ENCODE measurements at places on chromosomes 6 and 20. TPM values are rescaled to one million over a fixed set of nuclear protein-coding genes. Genes with fewer than 3 reads are reported as not detected.

PRPH2 gene
- 0.72 TPM for total RNA-seq

CENPQ gene
- total RNA-seq: 4.3 TPM

DNA sequence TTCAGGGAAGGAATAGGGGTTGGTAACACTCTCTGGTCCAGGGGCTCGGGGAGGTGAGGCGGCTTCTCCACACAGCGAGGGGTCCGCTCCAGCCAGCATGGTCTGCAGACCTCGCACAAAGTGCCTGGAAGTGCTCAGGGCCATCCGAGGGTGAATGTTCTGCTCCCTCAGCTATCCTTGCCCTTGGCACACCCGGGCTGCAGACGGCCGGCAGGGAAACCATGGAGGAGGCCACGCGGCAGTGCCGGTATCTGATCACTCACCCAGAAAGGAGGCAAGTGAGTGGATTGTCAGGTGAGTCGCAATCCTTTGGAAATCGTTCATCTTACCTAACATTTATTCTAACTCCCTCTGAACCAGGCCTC is 62.0 kb downstream of the DLL1 start:
- DNase-seq: no peak

DNA sequence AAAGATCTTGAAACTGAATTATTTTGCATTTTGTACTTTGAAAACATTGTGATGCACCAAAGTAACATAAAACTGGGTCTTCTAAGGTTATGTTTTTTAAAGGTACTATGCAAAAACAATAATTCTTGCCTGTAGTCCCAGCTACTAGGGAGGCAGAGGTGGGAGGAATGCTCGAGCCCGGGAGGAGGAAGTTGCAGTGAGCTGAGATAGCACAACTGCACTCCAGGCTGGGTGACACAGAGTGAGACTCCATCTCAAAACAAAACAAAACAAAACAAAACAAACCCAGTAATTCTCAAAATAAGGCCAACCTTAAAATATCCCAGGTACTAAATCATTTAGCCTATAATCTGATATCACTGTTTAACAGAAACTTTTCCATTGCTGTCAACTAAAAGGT is 269.6 kb downstream of the KHDC1L start:
- DNase-seq: no peak

DACT2 gene
- 3.4 TPM for total RNA-seq

DNA sequence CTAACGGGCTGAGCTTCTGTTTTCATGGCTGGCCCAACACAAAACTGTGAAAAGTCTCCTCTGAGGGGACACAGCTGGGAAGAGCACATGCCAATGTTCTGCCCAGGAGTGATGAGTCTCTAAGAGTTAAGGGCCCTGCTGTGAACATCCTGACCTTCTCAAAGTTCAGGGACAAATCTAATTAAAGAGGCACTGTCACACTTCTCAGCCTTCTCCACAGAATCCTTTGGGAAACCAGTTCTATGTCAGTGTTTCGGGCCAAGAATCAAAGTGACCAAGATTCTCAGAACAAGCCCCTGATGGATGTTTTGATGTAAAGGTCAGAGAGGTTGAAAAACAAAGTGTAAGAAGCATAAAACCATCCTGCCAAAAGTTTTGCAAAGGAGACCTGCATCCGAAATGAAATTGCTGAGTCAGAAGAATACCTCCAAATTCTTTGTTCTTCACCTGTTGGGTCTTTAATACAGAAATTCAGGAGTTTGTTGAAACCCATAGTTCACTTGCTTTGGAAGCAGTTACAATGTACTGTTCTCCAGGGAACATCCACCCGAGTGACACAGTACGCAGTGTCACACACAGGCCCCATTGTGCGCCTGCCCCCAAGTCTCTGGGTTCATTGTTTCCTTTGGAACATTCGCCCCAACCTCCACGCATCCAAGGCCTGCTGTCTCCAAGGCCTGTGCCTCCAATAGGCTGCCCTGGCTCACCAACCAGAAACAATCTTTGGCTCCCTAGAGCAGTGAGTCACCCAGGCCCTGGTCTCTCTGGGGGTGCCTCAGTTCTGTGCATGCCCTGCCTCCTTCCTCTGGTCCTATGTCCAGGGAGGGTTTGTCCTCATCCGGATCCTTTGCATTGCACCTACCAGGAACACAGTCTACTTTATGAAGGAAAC is 65.5 kb upstream of the QKI start:
- no peak for DNase-seq

GRCh38 chr6:53731866-53732636 is 62.8 kb upstream of the LRRC1 start:
- no peak for DNase-seq

COX4I2 gene
- 0.90 TPM for total RNA-seq

ENPP5 gene
- total RNA-seq: 4.1 TPM

DNA sequence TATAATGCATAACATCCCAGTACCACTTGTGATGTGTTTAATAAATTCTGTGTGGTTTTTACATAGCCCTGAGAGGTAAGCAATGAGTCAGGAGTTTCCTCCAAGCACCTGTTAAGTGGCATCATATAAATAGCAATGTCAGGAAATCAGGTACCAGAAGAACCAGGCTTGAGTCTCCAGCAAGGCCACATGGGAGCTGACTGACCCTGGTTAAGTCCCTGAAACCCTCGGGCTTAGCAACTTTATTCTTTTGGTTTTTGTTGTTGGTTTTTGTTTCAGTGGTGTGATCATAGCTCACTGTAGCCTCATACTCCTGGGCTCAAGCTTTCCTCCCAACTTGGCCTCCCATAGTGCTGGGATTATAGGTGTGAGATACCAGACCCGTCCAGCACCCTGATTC is 70.0 kb downstream of the PTPRT start:
- no peak for DNase-seq

DNA sequence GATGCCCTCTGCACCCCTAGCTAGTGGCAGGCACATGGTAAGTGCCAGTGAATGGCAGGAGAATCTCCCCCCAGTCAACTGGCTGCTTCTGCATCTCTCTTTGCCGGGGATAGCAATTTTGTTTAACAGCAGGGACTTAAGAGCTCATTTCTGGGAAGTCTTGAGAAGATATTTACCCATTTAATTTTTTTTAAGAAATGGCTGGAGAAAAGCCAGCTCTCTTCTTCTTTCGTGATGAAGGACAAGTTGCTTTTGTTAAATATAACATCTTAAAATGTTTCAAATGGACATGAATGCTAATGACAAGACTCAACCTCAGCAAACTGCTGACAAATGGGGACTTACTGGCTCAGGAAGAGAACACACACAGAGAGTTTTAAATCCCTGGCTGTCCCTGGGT is 55.0 kb upstream of the IYD start:
- DNase-seq: no peak

MCHR2 gene
- total RNA-seq: not detected

DNA sequence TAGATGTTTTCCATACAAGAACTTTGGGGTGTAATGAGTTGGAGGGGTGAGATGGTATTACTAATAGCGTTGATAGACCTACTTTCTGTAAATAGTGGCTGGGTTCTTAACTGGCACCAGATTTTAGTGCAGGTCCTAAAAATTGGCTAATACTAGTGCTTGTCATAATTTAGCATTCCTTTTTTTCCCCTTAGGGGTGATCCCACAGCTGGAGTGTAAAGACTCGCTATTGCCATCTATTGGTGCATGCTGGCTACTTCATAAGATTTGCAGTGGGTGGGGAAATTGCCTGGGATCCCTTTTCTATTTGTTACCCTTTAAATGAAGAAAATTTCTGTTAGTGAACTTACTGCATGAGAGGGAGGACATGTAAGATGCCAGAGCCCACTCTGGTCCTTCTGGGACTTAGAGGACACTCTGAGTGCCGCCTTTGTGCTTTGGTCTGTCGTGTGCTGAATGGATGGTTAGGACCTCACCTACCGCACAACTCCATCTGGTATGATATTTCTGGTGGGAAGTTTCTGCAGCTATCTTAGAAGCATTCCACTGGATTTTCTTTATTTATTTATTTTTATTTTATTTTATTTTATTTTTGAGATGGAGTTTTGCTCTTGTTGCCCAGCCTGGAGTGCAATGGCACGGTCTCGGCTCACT is 195.5 kb downstream of the JARID2 start:
- peak; percentile 71 for DNase-seq

- no peak for DNase-seq
Measured at GRCh38 chr6:49539102-49539501, 11.4 kb upstream of the C6orf141 start.

SLC22A2 gene
- not detected for total RNA-seq

DNA sequence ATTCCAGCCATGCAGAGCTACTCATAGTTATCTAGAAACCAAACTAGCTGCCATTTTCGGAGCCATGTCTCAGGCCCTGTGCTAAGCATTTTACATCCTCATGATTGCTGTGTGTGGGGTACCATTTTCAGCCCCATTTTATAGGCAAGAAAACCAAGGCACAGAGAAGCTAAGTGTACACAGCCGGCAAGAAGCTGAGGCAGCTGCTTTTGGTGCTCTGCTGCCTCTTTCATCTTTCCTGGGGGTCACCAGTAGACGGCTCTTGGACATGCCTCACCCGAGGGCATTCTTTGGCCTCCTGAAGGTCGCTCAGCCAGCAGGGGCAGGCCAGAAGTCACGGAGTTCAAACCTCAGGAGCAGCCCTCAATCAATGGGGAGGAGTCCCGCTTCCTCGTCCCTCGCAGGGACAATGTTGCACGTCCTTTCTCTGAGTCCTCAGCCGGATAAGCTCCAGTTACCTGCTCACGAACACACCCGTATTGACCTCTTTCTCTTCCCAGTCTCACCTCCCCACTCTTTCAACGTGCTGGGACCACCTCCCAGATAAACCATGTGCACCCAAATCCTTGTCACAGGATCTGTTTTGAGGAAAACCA is 82.6 kb upstream of the BLCAP start:
- DNase-seq: no peak

SLC16A10 gene
- 1.4 TPM for total RNA-seq

EMILIN3 gene
- not detected for total RNA-seq

DNA sequence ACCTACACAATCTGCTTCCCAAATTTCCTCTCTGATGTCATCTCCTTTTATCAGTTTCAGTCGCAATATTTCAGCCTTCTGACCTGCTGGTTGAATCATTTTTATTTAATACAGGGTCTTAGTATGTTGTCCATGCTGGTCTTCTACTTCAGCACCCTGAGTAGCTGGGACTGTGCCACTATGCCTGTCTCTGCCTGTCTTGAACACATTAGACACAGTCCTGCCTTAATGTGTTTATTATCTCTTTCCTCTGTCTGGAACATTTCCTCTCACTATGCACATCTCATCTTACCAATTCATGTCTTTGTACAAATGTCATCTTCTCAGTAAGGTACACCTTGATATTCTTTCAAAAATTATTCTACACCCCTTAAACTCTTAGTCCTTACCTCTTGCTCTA is 106.5 kb downstream of the THEMIS start:
- DNase-seq: no peak

DNA sequence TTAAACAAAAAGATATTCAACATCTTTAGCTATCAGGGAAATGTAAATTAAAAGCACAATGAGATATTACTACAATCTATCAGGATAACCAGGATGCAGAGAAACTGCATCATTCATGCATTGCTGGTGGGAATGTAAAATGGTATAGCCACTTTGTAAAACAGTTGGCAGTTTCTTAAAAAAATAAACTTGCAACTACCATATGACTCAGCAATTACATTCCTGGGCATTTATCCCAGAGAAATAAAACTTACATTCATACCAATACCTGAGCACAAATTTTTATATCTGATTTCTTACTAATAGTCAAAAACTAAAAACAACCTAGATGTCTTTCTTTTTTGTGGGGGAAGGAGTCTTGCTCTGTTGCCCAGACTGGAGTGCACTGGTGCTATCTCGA is 190.3 kb upstream of the TAB2 start:
- no peak for DNase-seq

NFATC2 gene
- total RNA-seq: 6.2 TPM

SPAG4 gene
- 3.5 TPM for total RNA-seq

DNA sequence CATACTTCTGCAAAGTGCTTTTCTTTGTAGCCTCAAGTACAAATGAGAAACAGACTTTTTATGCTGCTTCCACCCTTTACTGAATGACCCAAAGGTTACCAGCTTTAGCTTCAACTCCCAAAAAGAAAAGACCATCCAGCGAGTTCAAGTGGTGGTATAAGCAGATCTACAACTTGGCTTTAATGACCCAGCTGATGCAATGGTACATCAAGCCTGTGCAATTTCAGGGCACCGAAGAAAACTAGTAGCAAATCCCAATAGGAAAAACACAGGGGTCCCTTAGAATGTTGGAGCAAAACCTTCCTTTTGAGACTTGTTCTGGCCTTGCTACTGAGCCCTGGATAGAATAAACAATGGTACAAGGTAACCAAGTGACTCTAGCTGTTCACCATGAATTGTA is 33.8 kb downstream of the STX7 start:
- no peak for DNase-seq

DNA sequence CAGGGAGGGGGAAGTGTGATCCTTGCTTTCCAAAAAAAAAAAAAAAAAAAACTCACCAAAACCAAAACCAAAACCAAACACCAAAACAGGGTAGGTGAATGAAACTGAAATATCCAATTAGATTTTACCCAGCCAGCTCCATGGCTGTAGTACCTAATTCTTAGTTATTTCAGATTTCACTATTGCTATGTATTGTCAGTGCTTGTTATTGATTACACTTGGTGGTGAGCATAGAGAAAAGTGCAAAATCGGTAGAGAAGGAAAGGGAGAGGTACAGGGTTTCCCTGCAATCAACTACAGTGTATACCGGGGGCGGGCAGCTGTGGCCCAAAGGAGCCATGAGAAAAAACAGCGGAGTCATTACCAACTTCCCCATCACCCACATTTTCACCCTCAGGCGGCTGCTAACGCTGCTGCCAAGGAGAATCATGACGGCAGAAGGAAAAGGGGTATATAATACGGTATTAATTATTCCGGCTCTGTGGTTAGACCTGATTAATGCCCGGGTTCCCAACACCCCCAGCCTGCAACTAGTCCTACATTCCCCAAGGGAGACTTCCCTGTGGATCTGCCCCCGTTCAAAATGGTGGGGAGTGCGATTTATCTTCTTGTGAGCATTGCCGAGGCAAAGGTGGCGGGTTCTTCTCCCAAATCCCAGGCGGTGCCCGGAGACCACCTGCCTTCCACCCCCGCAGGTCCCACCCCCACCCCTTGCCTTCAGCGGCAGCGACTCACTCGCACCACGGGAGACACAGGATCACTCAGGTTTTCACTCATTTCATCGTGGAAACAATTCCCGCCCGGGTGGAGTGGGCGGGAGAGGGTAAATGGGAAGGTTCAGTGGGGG is at the start of gene C6orf62:
C6orf62 (minus strand) TSS at position 30 of the 847 bp plus-strand sequence. CDS start 486 bp downstream, outside the sequence.
- DNase-seq: peak; percentile 56

DNA sequence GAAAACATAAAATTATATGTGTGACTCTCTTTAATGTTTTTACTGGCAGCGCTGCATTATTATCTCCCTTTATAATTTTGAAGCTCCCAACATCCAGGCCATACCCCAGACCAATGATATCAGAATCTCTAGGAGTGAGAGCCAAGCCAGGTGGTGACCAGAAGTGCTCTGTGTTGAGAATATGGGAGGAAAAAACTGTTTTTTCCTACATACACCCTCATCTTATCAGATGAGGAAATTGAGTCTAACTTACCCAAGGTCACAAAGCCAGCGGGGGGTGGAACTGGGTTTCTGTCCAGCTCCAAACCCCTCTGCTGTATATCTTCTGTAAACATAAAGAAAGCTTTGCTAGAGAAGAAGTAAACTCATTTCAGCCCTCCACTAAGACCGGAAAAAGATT is 42.5 kb downstream of the LY86 start:
- DNase-seq: no peak

ITPR3 gene
- 103 TPM for total RNA-seq

GRCh38 chr20:24470746-24471582 is 1.5 kb downstream of the SYNDIG1 start:
- no peak for DNase-seq

- no peak for DNase-seq
Measured at GRCh38 chr6:26437550-26437949, 2.8 kb upstream of the BTN3A3 start.
